Uterus (tissue), 4 donors: ENCODE measurements at places on chromosomes 2 and 18. TPM values are rescaled to one million over a fixed set of nuclear protein-coding genes. Genes with fewer than 3 reads are reported as not detected.

- H3K4me1 ChIP-seq: no peaks in the 10 kb centered on the region
- no peak for DNase-seq
- H3K36me3 ChIP-seq: no peaks in the 10 kb centered on the region
- no peak overlapping the region for H3K4me3 ChIP-seq
- H3K27ac ChIP-seq: no peak overlapping the region
- H3K27me3 ChIP-seq: no peaks in the 10 kb centered on the region
Measured at GRCh38 chr18:35311496-35311895, 21.5 kb upstream of the ZSCAN30 start.

DNA sequence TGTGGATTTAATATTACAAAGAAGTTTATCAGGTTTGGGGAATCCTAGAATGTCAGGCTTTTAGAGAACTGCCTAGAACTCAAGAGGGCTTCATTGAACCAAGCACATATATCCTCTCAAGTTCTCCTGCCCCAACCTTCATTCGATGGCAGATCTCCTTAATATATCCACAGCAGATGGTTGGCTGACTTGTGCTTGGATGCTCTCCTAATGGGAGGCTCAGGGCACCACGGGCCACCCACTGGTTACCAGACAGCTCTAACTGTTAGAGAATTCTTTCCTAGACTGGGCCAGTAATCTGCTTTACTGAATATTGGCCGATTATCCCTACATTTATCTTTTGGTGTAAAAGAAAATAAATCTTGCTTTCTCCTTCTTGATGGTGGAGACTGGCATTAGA, 87.2 kb upstream of the ATP8B1 start:
- no peak overlapping the region for H3K4me3 ChIP-seq
- no peaks in the 10 kb centered on the region for H3K27me3 ChIP-seq
- no peak overlapping the region for H3K27ac ChIP-seq
- no peaks in the 10 kb centered on the region for H3K4me1 ChIP-seq
- no peaks in the 10 kb centered on the region for H3K36me3 ChIP-seq

GRCh38 chr2:216478151-216478550, 20.5 kb upstream of the RPL37A start:
- peak; percentile 50 for DNase-seq
- H3K27ac ChIP-seq: peak overlapping the region; percentile 66
- no peaks in the 10 kb centered on the region for H3K4me1 ChIP-seq
- H3K36me3 ChIP-seq: no peaks in the 10 kb centered on the region

- H3K27ac ChIP-seq: no peak overlapping the region
- H3K27me3 ChIP-seq: no peaks in the 10 kb centered on the region
- peaks cover 24% of the 10 kb centered on the region for H3K4me1 ChIP-seq
- peak overlapping the region; percentile 77 for H3K4me3 ChIP-seq
Measured at GRCh38 chr2:240584486-240585031, 2.0 kb upstream of the CAPN10 start.

- no peak overlapping the region for H3K27ac ChIP-seq
- H3K4me1 ChIP-seq: no peaks in the 10 kb centered on the region
- H3K4me3 ChIP-seq: no peak overlapping the region
- no peaks in the 10 kb centered on the region for H3K27me3 ChIP-seq
- no peak for DNase-seq
- no peaks in the 10 kb centered on the region for H3K36me3 ChIP-seq
Measured at GRCh38 chr2:105039559-105039958, 1.7 kb downstream of the MRPS9 start.

- no peak for DNase-seq
- no peaks in the 10 kb centered on the region for H3K36me3 ChIP-seq
- no peak overlapping the region for H3K4me3 ChIP-seq
Measured at GRCh38 chr2:68225119-68225632, 27.2 kb downstream of the PPP3R1 start.

DNA sequence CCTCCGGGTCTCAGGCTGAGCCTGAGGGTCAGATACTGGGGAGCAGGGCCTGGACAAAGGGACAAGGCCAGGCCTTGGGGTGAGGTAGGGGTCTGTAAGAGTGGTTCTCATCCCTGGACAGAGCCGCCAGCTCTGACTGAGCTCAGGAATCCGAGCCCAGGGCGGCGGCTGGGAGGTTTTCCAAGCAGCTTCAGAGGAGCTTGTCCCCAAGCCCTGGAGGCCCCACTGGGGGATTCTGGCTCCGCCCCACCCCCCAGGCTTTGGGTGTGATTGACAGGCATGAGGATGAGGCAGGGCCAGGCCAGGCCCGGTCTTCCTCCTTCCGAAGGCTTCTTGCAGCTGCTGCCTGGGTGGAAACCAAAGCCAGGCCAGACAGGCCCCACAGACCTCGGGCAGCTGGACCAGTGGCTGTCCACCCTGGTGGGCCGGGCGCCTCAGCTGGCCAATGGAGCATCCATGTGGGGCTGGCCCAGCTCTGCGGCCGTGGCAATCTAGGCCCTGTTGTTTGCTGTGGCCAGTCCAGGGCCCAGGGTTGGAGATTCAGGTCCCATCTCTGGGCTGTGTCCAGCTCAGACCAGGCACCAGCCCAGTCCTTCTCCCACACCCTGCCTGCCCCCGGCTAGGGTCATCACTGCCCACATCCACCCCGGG, 23.1 kb upstream of the GPC1 start:
- DNase-seq: peak; percentile 12
- H3K36me3 ChIP-seq: no peaks in the 10 kb centered on the region
- H3K27ac ChIP-seq: no peak overlapping the region
- no peaks in the 10 kb centered on the region for H3K27me3 ChIP-seq
- H3K4me1 ChIP-seq: no peaks in the 10 kb centered on the region
- H3K4me3 ChIP-seq: no peak overlapping the region

DNA sequence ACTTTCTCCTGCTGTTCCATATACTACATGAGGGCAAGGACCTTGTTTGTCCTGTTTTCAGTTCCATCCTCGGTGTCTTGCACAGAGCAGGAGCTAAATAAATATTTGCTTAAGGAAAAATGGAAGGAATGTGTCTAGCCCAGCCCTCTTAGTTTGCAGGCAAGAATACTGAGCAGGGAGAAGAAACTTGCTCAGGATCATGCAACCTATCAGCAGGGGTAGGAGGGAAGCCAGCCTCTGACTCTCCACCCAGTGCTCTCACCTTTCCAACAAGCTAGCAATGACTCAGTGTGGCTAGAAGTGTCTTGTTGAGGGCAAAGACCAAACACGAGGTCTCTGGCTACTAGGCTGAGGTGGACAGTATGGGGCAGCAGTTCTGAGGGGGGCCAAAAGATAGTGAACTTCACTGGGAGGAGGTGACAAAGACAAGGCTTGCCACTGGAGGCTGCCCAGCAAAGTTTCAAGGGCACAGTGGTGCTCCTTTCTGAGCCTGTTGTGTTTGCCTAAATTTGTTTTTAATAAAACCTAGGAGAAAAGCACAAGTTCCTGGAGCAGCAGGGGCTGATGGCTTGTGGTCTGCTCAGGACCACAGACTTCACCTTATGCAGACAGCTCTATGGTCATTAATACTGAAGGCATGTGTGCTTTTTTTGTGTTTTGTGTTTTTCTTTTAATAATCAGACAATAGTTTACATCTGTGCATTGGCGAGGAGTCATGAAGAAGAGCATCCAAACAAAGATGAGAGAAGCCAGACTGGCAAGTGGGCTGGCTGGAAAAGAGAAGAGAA, 49.1 kb upstream of the CTAGE1 start:
- H3K4me3 ChIP-seq: no peak overlapping the region
- no peaks in the 10 kb centered on the region for H3K27me3 ChIP-seq
- no peaks in the 10 kb centered on the region for H3K36me3 ChIP-seq

GRCh38 chr2:180823546-180824141, 156.8 kb upstream of the UBE2E3 start:
- H3K4me1 ChIP-seq: no peaks in the 10 kb centered on the region
- no peaks in the 10 kb centered on the region for H3K27me3 ChIP-seq
- no peak overlapping the region for H3K27ac ChIP-seq
- H3K36me3 ChIP-seq: no peaks in the 10 kb centered on the region
- DNase-seq: no peak

- no peak overlapping the region for H3K4me3 ChIP-seq
- no peaks in the 10 kb centered on the region for H3K4me1 ChIP-seq
- DNase-seq: no peak
- no peaks in the 10 kb centered on the region for H3K36me3 ChIP-seq
- no peaks in the 10 kb centered on the region for H3K27me3 ChIP-seq
Measured at GRCh38 chr2:190060019-190060418, 2.5 kb downstream of the MSTN start.

- no peaks in the 10 kb centered on the region for H3K4me1 ChIP-seq
- H3K27me3 ChIP-seq: no peaks in the 10 kb centered on the region
- peak overlapping the region; percentile 25 for H3K27ac ChIP-seq
- DNase-seq: peak; percentile 46
- H3K4me3 ChIP-seq: no peak overlapping the region
Measured at GRCh38 chr2:30293303-30293921, 62.1 kb downstream of the LBH start.

DNA sequence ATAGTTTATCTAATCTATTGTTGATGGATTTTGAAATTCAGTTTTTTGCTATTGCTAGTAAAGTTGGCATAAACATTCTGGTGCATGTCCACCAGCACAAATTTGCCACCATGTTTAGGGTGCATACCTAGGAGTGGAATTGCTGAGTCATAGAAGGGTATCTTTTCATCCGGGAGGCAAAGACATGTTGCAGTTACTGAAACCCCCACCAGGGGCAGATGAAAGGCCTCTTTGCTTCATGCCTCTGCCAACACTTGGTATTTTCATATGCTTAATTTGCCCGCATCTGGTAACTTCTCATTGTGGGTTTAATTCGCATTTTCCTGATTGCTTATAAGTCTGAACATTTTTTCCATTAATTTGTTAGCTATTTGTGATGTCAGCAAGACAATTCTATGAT, 8.2 kb downstream of the DCC start:
- no peak overlapping the region for H3K27ac ChIP-seq
- no peaks in the 10 kb centered on the region for H3K36me3 ChIP-seq
- no peaks in the 10 kb centered on the region for H3K27me3 ChIP-seq
- H3K4me3 ChIP-seq: no peak overlapping the region
- no peak for DNase-seq

- no peak overlapping the region for H3K4me3 ChIP-seq
- no peak for DNase-seq
- H3K27me3 ChIP-seq: no peaks in the 10 kb centered on the region
- H3K4me1 ChIP-seq: no peaks in the 10 kb centered on the region
- no peak overlapping the region for H3K27ac ChIP-seq
Measured at GRCh38 chr18:8982416-8983183, 119.9 kb upstream of the NDUFV2 start.

DNA sequence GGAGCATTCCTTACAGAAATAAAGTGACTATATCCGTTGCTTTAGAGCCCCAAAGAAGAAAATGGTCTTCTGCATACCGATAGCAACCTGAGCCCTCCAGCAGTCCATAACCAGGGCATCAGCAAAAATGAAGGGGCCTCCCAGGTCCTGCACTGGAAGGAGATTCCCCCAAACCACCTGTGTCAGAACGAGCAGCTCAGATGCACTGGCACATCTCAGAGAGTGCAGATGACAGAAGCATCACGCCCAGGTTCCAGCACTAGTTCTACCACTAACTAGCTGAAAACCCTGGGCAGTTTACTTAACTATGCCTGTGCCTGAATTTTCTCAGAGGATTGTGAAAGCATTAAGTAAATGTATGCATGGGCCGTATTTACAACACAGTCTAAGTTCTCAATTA, 466.7 kb upstream of the MYT1L start:
- no peaks in the 10 kb centered on the region for H3K4me1 ChIP-seq
- H3K4me3 ChIP-seq: no peak overlapping the region
- no peak overlapping the region for H3K27ac ChIP-seq
- no peaks in the 10 kb centered on the region for H3K36me3 ChIP-seq

- no peak overlapping the region for H3K27ac ChIP-seq
- no peak for DNase-seq
- no peak overlapping the region for H3K4me3 ChIP-seq
- no peaks in the 10 kb centered on the region for H3K27me3 ChIP-seq
Measured at GRCh38 chr2:2016651-2017311, 272.5 kb upstream of the PXDN start.

- H3K27ac ChIP-seq: peak overlapping the region; percentile 75
- no peaks in the 10 kb centered on the region for H3K27me3 ChIP-seq
- no peak for DNase-seq
Measured at GRCh38 chr2:209495855-209496585, 72.2 kb downstream of the MAP2 start.

DNA sequence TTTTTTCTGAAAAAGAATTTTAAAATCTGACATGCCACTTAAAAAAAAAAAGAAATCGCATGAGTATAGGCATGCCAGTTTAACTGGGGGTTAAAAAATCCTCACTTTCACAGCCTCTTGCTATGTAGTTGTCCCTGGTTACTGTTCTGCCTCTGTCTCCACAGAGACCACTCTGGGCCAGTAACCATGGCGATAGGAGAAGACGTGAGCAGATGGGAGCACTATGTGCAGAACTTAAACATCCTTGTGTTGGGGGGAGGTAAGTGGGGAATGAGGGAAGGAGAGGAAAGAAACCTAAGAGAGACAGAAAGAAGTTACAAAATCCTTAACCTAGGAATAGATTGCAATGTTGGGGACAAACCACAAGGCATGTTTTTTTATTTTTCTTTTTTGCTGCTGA, 75.9 kb upstream of the CYRIA start:
- no peak overlapping the region for H3K4me3 ChIP-seq
- no peaks in the 10 kb centered on the region for H3K4me1 ChIP-seq
- H3K27ac ChIP-seq: no peak overlapping the region
- no peak for DNase-seq
- no peaks in the 10 kb centered on the region for H3K36me3 ChIP-seq

Gene DSG1
- total RNA-seq: not detected

Gene GBX2
- not detected for total RNA-seq

Gene CRYBA2
- total RNA-seq: not detected

Gene PSMD14
- total RNA-seq: 69.2 TPM

Gene CAPN14
- total RNA-seq: under 0.01 TPM

Gene TUBA4B
- total RNA-seq: not detected

Gene GPAT2
- 5.4 TPM for total RNA-seq

Gene KCNS3
- total RNA-seq: 12.6 TPM
